ENCODE measurements at places on chromosomes 1 and 21. TPM values are rescaled to one million over a fixed set of nuclear protein-coding genes. Genes with fewer than 3 reads are reported as not detected.

DNA sequence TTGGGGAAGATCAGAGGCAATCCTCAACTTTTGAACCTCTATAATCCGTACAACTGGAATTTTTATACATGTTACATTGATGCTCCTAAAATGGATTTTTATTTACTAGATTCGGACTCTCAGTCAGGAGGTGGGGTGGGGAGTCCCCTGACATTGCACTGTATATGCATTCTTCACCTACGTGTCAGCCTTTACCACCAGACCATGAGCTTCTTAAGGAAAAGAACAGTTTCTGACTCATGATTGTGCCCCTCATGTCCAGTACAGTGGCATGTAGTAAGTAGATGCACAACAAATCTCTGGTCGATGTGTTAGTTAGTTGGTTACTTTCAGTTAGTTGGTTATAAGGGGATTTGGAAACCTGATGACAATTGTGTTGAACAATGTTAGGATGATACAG lies 15.4 kb downstream of the LPAR3 start:
- peak; percentile 83 for DNase-seq
- peaks cover 2% of the 10 kb centered on the region for H3K4me1 ChIP-seq
- H3K4me3 ChIP-seq: no peak overlapping the region
- no peaks in the 10 kb centered on the region for H3K36me3 ChIP-seq
- no peaks in the 10 kb centered on the region for H3K27me3 ChIP-seq

DNA sequence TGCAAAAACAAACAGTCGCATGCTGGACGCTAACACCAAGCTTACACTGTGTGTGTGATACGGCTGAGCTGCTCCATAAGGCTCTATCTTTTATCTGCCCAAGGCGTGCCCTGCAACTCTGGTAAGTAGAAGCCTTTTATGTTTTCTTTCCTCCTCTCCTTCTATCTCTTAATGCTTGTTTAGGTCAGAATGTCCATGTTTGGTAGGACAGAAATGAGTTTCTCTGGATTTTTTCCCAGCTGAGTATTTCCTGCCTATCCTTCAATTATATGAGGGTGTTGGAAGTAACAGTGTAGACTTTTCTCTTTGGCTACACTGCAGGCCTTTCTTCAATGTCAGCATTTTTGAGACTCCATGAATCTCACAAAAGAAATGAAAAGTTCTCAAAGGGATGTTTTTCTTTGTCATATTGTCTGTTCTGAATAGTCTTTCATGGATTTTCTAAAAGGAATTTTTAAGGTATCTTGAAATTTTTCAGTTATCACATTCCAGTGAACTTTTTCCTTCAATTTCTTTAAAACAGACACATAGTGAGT lies 124.2 kb downstream of the MACF1 start:
- no peak overlapping the region for H3K4me3 ChIP-seq
- DNase-seq: no peak
- H3K36me3 ChIP-seq: peaks cover 40% of the 10 kb centered on the region
- H3K27ac ChIP-seq: peak overlapping the region; percentile 57
- H3K27me3 ChIP-seq: no peaks in the 10 kb centered on the region

DNA sequence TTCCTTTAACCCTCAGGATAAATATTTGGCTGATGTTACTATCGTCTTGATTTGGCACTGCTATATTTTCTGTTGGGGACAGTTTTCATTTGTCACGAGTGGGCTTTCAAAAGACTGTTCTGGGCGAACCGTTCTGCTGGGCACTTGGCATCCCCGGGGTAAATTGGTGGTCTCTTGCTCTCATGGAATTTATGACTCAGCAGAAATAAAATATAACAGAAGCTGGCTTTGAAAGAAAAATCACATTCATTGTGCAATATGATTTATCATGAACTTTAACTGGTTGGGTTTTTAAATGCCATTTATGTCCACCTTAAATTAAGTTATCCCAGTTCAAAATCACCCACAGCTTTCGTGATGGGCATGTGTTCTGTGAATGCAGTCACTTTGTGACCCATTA lies 147.3 kb downstream of the KAZN start:
- no peak for DNase-seq
- no peaks in the 10 kb centered on the region for H3K27me3 ChIP-seq
- H3K36me3 ChIP-seq: no peaks in the 10 kb centered on the region
- peaks cover 19% of the 10 kb centered on the region for H3K4me1 ChIP-seq
- H3K27ac ChIP-seq: no peak overlapping the region

GRCh38 chr1:39094685-39095084 lies 68.5 kb downstream of the NDUFS5 start:
- H3K36me3 ChIP-seq: no peaks in the 10 kb centered on the region
- no peak overlapping the region for H3K27ac ChIP-seq
- no peak overlapping the region for H3K4me3 ChIP-seq

GRCh38 chr1:15952317-15953258 lies 23.3 kb downstream of the ZBTB17 start:
- DNase-seq: peak; percentile 99
- H3K27me3 ChIP-seq: no peaks in the 10 kb centered on the region
- no peak overlapping the region for H3K4me3 ChIP-seq
- peaks cover 55% of the 10 kb centered on the region for H3K4me1 ChIP-seq
- H3K27ac ChIP-seq: peak overlapping the region; percentile 91
- peaks cover 10% of the 10 kb centered on the region for H3K36me3 ChIP-seq

- no peaks in the 10 kb centered on the region for H3K27me3 ChIP-seq
- H3K4me3 ChIP-seq: no peak overlapping the region
- peaks cover 22% of the 10 kb centered on the region for H3K36me3 ChIP-seq
Observed at GRCh38 chr1:29197590-29197924, 15.9 kb upstream of the SRSF4 start.

DNA sequence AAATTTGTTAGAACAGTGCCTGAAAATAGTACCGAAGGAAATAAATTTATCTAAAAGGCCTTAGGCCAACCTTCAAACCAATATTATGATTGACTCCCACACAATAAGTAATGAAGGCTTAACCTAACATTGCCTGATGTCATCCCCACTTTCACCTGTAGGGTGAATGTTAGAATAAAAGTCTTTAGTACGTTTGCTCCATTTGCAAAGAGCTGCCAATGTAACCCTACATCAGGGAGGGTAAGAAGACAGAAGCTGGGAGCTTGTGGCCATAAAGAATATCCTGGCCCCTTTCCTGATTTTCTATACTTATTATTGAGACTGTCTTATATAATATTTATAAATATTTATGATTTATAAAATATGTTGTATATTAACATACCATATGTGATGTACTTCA lies 661.8 kb upstream of the CXADR start:
- H3K27ac ChIP-seq: no peak overlapping the region
- no peak for DNase-seq
- no peak overlapping the region for H3K4me3 ChIP-seq
- H3K27me3 ChIP-seq: no peaks in the 10 kb centered on the region
- no peaks in the 10 kb centered on the region for H3K36me3 ChIP-seq

- H3K36me3 ChIP-seq: no peaks in the 10 kb centered on the region
- H3K4me1 ChIP-seq: peaks cover 3% of the 10 kb centered on the region
- H3K27ac ChIP-seq: no peak overlapping the region
- H3K4me3 ChIP-seq: no peak overlapping the region
- no peak for DNase-seq
Observed at GRCh38 chr1:163265547-163265946, 56.2 kb upstream of the NUF2 start.

DNA sequence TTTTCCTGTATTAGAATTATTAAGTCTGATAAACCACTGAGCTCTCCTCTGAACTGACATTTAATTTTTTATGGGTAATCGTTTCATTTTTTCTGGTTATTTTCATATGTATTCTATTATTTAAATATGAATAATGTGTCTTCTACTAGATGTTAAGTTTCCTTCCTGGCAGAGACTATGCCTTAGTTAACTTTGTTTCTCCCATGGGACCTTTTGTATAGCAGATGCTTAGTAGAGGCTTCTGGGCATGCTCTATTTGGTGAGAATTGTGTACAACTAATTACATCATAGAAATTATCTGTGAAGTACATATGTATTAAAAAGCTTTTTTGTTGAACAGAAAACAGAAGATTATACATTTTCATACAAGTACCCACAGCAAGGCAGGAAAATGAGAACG lies 23.4 kb downstream of the CTBS start:
- no peak overlapping the region for H3K4me3 ChIP-seq
- peaks cover 1% of the 10 kb centered on the region for H3K36me3 ChIP-seq
- DNase-seq: no peak
- H3K4me1 ChIP-seq: no peaks in the 10 kb centered on the region
- no peaks in the 10 kb centered on the region for H3K27me3 ChIP-seq

GRCh38 chr1:54403808-54404261 lies 2.4 kb downstream of the SSBP3 start:
- no peaks in the 10 kb centered on the region for H3K27me3 ChIP-seq
- H3K36me3 ChIP-seq: peaks cover 26% of the 10 kb centered on the region
- peak overlapping the region; percentile 60 for H3K4me3 ChIP-seq
- peak overlapping the region; percentile 53 for H3K27ac ChIP-seq

DNA sequence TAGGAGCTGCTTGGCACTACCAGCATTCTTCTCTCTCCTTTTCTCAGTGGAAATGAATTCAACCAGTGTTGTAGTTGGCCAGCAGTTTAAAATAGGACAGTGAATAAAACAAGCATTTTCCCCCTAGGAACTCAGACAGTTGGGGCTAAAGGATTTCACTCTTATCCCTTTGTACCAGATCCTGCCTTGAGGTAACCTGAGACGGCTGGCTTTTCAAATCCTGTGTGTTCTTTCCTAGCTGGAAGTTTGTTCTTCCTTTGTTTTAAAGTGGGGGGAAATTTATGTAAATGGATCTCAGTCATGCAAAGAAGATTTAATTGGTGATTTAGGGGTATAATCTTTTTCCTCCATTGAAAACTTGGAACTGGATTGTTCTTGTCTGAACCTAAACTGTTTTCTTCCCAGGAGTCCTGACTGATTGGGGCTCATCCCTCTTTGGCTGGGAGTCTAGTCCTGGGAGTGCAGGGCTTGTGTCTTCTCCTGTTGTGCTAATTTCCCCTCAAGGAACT lies 23.3 kb downstream of the ZP4 start:
- H3K36me3 ChIP-seq: no peaks in the 10 kb centered on the region
- no peaks in the 10 kb centered on the region for H3K27me3 ChIP-seq
- DNase-seq: no peak
- H3K27ac ChIP-seq: no peak overlapping the region
- no peaks in the 10 kb centered on the region for H3K4me1 ChIP-seq

DNA sequence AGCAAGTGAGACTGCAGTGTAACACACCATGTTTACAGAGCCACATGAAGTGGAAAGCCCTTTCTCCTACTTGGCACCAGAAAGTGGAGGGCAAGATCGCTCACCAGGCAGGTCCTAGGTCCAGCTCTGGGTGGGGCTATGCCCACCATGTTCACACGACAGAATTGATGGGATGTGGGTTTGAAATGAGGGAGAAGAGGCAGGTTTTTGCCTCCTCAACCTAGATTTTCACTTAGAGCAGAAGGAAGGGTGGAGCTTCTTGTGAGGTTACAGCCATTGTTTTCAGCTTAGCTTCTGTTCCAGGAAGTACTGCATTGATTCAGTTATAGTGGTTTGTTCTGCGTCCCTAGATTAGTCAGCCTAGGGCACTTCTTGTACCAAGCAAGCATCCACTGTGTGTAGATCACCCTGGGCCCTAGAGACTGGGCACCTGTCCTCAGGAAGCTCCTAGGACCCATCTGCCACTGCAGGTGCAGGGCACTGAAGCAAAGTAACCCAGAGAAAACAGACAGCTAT lies 2.3 kb downstream of the CD53 start:
- DNase-seq: no peak
- H3K27ac ChIP-seq: no peak overlapping the region
- H3K27me3 ChIP-seq: no peaks in the 10 kb centered on the region

- peaks cover 9% of the 10 kb centered on the region for H3K36me3 ChIP-seq
- no peaks in the 10 kb centered on the region for H3K27me3 ChIP-seq
- H3K27ac ChIP-seq: no peak overlapping the region
- DNase-seq: peak; percentile 78
Observed at GRCh38 chr21:46226920-46227599, 1.5 kb downstream of the LSS start.

DNA sequence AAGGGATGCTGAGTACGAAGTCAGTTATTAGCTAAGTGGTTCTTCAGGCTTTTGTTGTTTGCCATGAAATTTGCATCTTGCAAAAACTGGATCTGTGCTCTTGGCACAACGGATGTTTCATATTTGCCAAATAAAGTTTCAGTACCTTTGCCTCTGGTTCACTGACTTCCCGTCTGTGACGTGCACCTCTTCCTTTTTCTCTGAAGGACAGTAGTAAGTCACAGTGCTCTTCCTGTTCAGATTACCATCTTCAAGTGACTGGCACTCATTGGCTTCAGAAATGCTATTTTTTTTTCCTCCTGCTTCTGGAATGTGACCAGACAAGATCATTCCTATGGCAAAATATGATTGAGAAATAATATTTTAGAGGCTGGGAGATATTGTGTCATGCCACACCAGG lies 75.9 kb upstream of the GREM2 start:
- peaks cover 6% of the 10 kb centered on the region for H3K4me1 ChIP-seq
- H3K27me3 ChIP-seq: no peaks in the 10 kb centered on the region
- DNase-seq: no peak
- H3K36me3 ChIP-seq: no peaks in the 10 kb centered on the region

DNA sequence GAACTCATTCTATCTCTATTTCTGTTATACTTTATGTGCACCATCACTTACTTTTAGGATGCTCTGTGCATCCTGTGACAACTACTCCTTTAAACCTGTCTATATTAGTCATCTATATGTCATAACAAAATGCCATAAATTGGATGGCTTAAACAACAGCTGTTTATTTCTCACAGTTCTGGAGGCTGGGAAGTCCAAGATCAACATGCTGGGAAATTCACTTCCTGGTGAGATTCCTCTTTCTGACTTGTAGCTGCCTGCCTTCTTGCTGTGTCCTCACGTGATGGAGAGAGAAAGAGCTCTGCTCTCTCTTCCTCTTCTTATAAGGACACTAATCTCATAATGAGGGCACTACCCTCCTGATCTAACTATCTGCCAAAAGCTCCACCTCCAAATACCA lies 62.3 kb upstream of the RCOR3 start:
- no peak overlapping the region for H3K4me3 ChIP-seq
- no peaks in the 10 kb centered on the region for H3K36me3 ChIP-seq
- H3K4me1 ChIP-seq: no peaks in the 10 kb centered on the region
- no peak for DNase-seq
- H3K27ac ChIP-seq: no peak overlapping the region

The RNU11 gene
- polyA plus RNA-seq: not detected

The KRTAP19-5 gene
- polyA plus RNA-seq: not detected

The NKAIN1 gene
- polyA plus RNA-seq: not detected

The NOTCH2 gene
- 37.4 TPM for polyA plus RNA-seq

The ABCG1 gene
- polyA plus RNA-seq: 0.19 TPM

The SLC30A7 gene
- 5.1 TPM for polyA plus RNA-seq

The RPTN gene
- polyA plus RNA-seq: not detected

The HSPG2 gene
- 94.0 TPM for polyA plus RNA-seq

The SLAMF1 gene
- polyA plus RNA-seq: not detected

The TMEM52 gene
- polyA plus RNA-seq: 1.9 TPM

The C1orf185 gene
- not detected for polyA plus RNA-seq

The FMO5 gene
- 0.50 TPM for polyA plus RNA-seq

The SRGAP2B gene
- 14.3 TPM for polyA plus RNA-seq

The BTF3L4 gene
- polyA plus RNA-seq: 34.5 TPM

The OXCT2 gene
- polyA plus RNA-seq: 0.22 TPM
